ENCODE measurements at places on chromosomes 5 and 9.
A peak's percentile ranks its signal among the peaks of the same experiment; 100 is the strongest.

- no peak for DNase-seq
Observed at GRCh38 chr5:54795284-54795683, 190.1 kb downstream of the ESM1 start.

GRCh38 chr9:107242073-107243030 is 40.7 kb upstream of the RAD23B start:
- DNase-seq = no peak

DNA sequence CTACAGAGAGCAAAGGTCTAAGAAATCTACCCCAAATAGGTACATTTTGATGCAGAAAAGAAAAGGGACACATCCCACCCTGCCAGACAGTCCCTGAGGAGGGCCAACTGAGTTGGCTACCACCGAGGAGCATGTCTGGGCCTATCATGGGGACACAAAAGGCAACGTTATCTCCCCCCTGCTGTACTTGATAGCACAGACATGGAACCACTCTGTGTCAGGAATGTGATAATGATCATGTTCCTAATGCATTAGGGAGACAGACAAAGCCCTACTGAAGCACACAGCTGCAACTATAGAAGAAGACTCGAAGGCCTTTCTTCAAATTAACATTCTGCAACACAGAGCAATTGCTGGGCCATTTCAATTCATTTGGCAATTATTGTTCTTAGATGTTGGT is 84.5 kb downstream of the ENC1 start:
- DNase-seq = no peak

DNA sequence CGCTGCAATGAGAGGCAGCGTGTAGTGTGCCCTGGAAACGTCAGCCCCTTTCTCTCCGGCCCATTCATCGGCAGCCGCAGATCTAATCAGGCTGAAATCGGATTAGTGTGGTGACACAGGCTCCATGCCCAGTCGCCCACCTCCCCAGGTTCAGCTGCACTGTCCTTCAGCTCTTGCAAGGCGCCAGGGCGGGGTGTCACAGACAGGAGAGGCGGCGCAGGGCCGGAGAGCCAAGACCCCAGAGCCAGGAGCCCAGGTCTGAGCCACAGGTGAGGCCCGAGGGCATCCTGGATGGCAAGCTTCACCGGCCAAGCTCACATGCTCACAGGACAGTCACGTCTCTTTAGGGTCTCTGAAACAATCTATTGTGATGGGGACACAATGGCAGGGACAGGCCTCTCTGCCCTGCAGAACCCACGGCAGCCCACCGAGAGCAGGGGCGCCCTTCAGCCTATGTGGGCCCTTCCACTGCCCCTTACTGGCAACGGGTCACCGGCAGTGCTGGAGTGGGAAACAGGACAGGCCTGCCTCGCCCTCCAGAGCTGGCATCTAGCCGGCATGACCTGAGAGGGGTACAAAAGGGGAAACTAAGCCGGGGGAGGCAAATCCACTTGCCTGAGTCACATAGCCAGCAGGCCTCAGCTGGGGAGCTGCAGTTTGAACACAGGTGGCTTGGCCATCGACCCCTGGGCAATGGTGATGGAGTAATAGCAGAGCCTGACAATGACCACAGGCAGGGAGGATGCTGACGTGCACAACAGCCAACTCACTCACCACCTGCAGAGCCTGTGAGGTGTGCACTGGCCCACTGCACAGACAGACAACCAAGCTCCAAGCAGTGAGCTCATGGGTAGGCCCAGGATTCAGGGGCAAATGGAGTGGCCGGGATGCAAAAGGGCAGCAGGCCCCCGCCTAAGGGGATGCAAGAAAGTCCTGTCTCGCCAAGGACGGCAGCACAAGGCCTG is 48.1 kb downstream of the VAV2 start:
- DNase-seq = no peak

GRCh38 chr9:20353931-20354652 is 268.2 kb downstream of the MLLT3 start:
- no peak for DNase-seq

- no peak for DNase-seq
Observed at GRCh38 chr9:116318468-116319374, 165.1 kb downstream of the PAPPA start.

GRCh38 chr9:94874316-94874715 is 147.8 kb downstream of the AOPEP start:
- no peak for DNase-seq

DNA sequence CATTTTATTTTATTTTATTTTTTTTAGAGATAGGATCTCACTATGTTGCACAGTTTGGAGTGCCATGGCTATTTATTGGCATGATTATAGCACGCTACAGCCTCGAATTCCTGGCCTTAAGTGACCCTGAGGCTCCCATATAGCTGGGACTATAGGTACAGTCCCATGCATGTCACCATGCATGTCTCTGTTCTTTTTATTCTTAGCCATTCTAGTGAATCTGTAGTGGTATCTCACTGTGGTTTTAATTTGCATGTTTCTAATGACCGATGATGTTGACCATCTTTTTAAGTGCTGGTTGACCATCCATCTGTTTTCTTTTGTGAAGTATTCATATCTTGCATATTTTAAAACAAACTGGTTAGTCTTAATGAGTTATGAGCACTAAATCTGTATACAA is 76.1 kb downstream of the SLC44A1 start:
- no peak for DNase-seq

DNA sequence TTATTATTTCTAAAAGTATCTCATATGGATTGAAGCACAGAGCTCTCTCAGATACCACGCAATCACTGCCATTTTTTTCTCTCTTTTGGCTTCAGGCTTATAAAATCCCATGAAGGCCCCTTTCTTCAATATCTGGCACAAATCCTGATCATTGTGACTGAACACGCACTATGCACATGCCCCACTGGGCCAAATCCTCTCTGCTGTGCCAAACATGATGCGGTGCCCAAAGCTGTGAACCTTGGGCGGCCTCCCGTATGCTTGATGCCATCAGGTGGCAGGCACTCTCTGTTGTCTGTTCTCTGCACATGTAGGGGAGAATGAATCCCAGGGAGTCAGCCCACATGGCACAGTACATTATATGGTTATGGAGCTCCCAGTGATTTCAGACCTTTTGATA is 375.0 kb upstream of the RGMB start:
- no peak for DNase-seq

GRCh38 chr5:80754900-80755299 is 100.1 kb upstream of the DHFR start:
- no peak for DNase-seq

- DNase-seq = peak; percentile 34
Observed at GRCh38 chr9:104991144-104991953, 63.4 kb upstream of the ABCA1 start.

GRCh38 chr5:1321576-1321975 is 23.3 kb downstream of the CLPTM1L start:
- DNase-seq = no peak

GRCh38 chr9:83336706-83337105 is 201.5 kb downstream of the FRMD3 start:
- DNase-seq = no peak

DNA sequence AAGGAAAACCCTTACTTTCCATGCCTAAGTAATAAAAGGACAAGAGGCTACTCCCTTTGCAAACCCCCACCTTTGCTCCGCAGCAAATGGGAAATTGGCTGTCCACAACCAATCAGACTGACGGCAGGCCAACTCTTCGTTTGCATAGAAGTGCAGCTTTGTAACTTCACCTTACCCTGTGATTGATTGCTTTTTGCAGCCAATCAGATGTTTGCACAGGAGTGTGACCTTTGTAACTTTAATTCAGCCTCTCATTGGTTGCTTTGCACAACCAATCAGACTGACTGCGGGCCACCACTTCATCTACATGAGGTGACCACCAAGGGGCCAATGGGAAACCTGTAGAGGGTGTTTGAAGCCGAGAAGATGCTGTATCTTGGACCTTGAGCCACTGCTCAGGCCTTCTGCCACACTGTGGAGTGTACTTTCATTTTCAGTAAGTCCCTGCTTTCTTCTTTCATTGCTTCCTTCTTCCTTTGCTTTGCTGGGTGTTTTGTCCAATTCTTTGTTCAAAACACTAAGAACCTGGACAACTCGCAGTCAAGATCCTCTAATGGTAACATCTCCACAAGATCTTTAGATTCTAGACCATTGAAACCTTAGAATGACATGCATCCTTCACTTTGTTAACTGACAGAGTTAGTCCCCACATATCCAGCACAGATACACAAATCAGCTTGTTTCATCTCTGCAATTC is 51.3 kb upstream of the FREM1 start:
- no peak for DNase-seq

GRCh38 chr9:125760537-125760936 is 13.4 kb downstream of the PBX3 start:
- DNase-seq = no peak

GRCh38 chr5:68285075-68285840 is 69.7 kb downstream of the PIK3R1 start:
- DNase-seq = no peak

DNA sequence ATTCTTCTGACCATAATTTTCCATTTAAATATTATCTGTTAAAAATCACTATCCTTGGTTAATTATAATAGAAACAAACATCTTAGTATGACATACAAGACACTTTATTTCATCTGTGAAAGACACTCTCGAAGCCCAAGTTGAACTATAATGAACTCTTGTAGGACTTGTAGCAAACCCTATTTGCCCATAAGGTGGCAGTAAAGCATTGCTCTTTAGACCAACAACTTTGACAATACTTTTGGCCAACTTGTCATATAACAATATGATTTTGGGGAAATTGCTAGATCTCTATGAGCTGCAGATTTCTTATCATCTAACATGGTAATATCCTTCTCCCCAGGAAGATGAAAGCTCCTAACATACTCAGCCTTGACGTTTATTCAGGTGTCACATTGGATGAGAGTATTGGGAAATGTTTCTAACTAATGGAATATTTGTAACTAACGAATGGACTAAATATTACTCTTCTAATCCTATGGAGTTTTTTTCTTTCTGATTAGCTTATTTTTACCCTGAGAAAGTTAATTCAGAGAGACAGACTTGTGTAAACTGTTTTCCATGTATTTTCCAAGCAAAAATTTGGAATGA is 11.0 kb downstream of the SPINK14 start:
- DNase-seq = no peak

DNA sequence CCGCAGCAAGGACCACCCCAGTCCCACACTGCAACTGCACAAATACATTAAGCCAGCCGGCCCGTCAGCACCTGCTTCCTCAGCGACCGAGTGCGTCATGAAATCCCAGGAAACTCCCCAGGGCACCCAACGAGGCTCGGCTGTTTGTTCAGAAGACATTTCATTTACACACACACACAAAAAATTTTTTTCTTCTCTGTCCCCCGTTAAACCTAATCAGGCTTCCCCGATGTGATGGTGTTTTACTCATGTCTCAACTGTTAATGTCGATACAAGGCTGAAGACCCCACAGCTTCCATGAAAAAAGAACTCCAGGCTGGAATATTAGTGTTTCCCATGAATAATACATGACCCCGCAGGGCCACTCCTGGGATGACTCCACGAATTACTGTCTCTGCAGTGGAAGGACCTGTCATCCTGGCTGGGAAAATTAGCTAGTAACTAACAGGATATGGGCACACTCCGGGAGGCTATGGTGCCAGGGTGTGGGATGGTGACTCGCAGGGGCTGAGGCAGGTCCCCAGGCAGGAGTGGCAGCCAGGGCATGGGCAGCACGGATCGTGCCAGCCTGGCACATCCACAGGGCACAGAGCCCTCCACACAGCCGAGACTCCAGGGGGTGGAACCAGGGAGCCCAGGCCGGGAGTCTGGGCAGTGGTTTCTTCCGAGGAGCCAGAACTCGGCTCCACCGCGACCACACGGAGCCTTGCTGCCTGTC is 102.4 kb downstream of the VAV2 start:
- no peak for DNase-seq

- DNase-seq = no peak
Observed at GRCh38 chr5:169656125-169656901, 19.2 kb downstream of the DOCK2 start.
